Activated CD4-positive, alpha-beta T cell treated with anti-CD3 and anti-CD28 coated beads for 36 hours (primary cell): ENCODE measurements at places on chromosomes 16 and 17. TPM values are rescaled to one million over a fixed set of nuclear protein-coding genes. Genes with fewer than 3 reads are reported as not detected.

DNA sequence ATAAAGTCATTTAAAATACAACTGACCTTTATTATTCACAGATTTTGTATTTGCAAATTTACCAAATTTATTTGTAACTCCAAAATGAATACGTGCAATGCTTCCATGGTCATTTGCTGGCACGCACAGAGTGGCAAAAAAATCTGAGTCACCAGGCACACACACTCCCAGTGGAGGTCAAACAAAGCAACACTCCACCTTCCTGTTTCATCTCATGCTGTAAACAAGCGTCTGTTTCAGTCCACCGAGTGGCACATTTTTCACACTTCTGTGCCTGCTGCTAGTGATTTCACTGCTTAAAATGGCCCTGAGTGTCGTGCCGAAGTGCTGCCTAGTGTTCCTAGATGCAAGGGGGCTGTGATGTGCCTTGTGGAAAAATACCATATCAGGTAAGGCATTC is 17.8 kb upstream of the ITGAE start:
- H3K4me1 ChIP-seq = no peaks in the 10 kb centered on the region
- DNase-seq = no peak
- H3K36me3 ChIP-seq = peaks cover 52% of the 10 kb centered on the region
- no peaks in the 10 kb centered on the region for H3K27me3 ChIP-seq

DNA sequence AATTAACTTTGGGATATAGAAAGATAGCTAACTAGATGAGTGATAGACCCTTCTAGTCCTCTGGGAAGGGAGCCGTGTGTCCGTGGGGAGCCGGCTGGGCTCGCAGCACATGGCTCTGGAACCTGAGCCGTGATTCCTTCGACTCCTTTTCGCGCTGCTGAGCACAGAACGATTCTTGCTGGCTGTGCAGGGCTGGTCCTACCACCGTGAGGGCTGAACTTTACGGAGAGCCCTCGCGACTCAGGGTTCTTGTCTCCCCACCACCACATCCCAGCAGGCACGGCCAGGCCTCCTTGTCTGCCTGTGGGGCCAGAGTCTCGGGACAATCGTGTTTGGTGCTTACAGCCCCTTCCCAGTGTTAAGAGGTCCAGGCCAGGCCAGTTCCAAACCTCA is 13.8 kb upstream of the TCF25 start:
- H3K36me3 ChIP-seq = no peaks in the 10 kb centered on the region
- no peak for DNase-seq
- peaks cover 24% of the 10 kb centered on the region for H3K4me1 ChIP-seq
- no peak overlapping the region for H3K27ac ChIP-seq
- no peaks in the 10 kb centered on the region for H3K27me3 ChIP-seq

GRCh38 chr16:49168126-49168525 is 113.5 kb downstream of the CBLN1 start:
- no peak overlapping the region for H3K4me3 ChIP-seq
- no peak for DNase-seq
- no peaks in the 10 kb centered on the region for H3K36me3 ChIP-seq

Gene C17orf78
- not detected for total RNA-seq

Gene CDH3
- 9.1 TPM for total RNA-seq
